ENCODE measurements at places on chromosomes 7 and 10.
A peak's percentile ranks its signal among the peaks of the same experiment; 100 is the strongest.

DNA sequence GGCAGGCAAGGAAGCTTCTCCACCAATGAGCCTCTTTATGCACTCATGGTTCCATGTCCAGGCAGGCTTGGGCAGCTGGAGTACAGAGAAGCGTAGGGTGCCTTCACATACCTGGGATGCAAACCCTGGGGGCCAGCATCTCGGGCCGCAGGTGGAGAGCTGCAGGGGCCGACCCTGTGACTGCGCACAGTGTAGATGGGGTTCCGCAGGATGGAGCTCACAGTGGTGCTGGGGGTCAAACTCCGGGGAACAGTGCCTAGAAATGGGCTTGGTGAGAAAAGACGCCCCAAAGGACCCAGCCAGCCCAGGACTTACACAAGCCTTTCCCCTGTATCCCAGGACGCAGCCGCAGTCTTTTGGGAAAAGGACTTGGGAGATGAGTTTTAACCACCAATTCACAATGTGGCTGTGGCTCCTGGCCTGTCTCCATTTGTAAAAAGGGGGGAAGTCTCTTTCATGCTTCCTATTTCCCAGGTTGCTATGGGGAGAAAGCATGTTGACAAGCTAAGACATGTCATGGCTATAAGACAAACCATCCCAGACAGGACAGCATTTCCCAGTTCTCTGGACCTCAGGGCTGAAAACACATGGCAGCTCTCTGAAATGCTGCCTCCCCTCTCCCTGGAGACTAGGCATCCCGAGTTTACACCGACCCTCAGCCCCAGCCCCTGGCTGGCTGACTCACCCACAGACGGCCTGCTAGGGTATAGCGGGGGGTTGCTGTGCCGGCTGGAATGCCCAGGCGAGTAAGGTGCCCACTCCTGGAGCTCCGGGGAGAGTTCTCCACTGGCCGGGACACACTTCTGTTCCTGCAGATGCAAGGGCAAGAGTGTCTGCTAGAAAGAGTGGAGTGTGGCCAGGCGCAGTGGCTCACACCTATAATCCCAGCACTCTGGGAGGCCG lies 107.1 kb downstream of the DLG5 start:
- no peak for DNase-seq

DNA sequence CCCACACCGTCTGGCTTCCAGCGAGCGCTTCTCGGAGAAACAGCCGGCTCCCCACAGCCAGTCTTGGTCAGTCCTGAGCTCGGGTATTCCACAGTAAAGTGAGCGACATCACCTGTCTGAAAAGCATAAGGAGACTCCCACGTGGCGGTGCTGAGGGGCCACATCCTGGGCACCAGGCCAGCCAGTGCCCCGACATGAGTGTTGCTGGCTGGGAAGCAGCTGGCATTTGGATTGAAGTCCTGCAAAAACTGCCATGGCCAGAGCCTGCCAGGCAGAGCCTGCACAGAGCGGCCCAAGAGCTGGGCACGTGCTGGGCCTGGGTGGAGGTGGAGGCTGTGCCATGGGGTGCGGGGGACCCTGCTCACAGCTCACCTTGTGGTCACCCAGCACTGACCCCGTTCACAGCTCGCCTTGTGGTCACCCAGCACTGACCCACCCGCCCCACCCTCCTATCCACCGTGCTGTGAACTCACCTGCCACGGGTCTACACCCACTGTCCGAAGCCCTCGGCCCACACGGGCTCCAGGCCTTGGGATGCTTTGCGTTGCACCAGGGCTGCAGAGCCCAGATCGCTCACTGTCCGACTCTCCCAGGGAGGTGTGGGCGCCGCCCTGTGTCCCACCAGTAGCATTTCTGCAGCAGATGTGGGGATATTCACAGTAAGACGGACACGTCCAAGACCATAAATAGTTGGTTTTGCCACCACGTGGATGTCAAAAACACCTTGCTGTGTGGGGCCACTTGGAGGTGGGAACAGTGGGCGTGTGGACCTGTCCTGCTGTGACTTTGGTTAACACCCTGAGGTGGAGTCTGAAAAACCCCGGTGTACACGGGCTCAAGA lies 48.8 kb downstream of the PITRM1 start:
- no peak for DNase-seq

GRCh38 chr7:66187905-66188304 lies 17.2 kb upstream of the TPST1 start:
- DNase-seq = peak; percentile 78

- DNase-seq = no peak
These were observed 8.9 kb upstream of the GRK5 start for GRCh38 chr10:119198438-119198837.

- DNase-seq = peak; percentile 88
These were observed 2.8 kb downstream of the FAM180A start for GRCh38 chr7:135745703-135746312.

DNA sequence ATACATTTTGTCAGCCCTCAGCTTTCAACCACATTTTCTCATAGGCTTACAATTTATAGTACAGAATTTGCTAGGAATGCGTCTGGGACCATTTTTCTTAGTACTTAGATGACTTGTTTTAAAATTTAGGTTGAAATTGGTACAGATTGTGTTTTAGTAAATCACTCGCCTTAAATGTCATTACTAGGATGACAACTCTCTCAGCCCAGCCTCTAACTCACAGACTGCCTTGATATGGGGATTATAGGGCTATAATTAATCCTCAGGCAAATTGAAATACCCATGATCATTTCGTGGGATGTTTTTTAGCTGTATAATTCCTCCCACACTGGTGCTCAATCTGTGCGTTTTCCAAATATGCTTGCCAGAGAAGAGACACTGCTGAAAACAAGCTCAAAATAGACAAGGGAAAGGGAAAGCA lies 299.7 kb upstream of the AKR1E2 start:
- no peak for DNase-seq

DNA sequence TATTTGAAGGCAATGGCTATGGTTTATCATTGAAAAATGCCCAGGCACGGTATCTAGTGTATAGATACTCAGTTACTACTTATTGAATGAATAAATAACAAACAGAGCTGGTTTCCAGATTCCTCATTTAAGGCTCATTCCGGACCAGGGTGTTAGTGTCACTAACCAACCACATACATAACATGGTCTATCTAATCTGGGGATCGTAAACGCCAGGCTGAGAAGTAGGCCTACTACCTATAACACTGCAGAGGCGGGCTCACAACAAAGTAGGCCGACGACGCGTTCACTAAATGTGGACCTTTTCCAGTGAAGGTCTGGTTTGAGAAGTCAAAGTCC lies 423 bp downstream of the LSM5 start:
- no peak for DNase-seq

All from coronary artery (tissue), 2 donors.